Dermis microvascular lymphatic vessel endothelial cell (primary cell): ENCODE measurements at places on chromosomes 12 and 14. TPM values are rescaled to one million over a fixed set of nuclear protein-coding genes. Genes with fewer than 3 reads are reported as not detected.

- DNase-seq, result no peak
Observed at GRCh38 chr14:91723501-91723900, 8.4 kb downstream of the CATSPERB start.

DNA sequence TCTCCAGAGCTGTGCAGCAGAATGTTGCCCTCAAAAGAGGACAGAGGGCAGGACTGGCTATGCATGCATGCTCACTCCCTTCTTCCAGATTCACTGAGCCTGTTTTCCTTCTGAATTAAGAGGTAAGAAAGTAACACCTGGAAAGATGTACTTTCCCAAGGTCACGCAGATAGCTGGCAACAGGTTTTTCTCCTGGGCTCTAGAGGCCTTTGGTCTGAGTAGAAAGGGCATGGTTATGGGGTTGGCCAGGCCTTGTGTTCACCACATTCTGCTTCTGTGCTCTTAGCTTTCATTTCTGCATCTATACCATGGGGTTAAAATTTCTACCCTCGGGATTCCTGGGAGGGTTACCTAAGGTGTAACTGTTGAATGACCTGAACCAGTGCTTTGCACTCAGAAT lies 57.5 kb downstream of the RASSF3 start:
- no peak for DNase-seq

DNA sequence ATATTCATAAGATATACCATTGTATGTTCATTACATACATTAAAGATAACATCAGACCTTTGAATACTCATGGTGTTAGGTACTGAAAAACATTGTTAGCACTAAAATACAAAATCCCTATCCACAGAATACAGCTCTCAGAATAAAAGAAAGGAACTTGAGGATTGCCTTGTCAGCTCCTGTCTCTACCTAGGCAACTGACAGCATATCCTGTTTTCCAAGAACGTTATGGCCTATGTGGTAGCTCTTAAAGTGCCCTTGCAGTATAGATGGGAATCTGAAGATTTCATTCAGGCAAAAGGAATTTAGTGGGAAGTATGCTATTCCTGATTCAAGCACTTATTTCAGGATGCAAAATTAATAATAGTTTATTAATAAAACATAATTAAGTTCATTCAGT lies 1.8 kb upstream of the PPP1R12A start:
- peak; percentile 65 for DNase-seq

DNA sequence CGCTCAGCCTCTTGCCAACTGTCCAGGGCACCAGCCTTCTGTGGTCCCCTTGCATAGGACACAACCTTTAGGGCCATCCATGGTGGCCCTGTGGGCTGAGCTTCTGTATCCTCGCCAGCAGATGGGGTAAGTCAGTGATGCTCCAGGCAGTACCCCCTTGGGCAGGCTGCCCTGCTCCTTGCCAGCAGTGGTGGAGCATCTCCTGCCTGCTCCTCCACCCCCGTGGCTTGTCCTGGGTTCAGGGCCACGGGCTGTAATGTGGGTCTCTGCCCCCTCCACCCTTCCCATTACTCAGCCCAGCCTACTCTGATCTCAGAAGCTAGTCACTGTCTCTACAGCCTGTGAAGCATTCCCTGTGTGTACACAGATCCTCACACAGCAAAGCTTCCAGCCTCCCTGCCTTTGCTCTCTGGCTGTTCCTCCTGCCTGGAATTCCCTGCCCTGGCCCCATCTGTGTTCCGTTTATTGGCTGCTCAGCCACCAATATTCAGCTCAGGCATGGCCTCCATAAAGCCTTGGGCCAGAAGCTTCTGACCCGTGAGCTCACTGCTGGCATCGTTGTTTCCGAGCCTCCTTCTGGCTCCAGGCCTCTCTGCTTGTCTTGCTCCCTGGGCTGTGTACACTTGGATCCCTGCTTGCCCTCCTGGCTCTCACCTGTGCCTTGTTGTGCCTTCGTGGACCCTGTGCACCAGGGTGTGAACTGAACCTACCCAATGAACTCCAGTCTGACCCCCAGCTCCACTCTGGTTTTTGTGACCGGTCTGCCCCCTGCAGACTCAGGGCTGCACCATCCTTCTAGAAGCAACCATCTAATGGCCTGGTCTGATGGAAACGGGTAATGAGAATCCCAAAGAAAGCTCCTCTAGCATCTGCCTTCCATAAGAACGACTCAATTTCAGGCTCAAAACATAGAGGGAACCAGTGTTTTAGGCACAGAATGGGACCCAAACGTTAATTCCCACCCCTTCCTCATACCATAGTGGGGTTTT lies 177.0 kb upstream of the PRMT8 start:
- DNase-seq, result peak; percentile 51

The ESRRB gene
- not detected in 2 replicates for total RNA-seq

DNA sequence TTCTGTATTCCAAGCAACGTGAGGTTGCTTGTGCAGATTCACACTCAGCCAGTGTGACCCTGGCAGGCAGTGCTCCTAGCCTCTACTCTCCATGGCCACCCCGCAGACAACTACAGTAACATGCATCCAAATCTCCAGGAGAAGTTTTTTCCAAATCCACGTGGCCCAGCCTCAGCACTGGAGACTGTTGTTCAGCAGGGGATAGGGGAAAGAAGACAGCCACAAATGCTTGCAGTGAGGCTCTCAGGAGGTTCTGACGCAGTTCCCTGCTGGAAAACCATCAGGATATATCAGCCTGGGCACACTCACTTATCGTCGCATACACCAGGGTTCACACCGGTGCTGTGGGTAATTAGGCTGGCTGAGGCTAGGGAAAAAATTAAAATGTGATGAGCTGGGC lies 16.2 kb downstream of the IQSEC3 start:
- no peak for DNase-seq

GRCh38 chr12:122827258-122827657 lies 8.0 kb upstream of the HIP1R start:
- DNase-seq, result no peak

- no peak for DNase-seq
Observed at GRCh38 chr12:50240096-50240791, 43.1 kb downstream of the LIMA1 start.

GRCh38 chr12:82357845-82358199 lies 365 bp downstream of the CCDC59 start:
- DNase-seq, result no peak

The OR5AU1 gene
- not detected in 2 replicates for total RNA-seq

- no peak for DNase-seq
Observed at GRCh38 chr12:125276567-125276966, 211.3 kb downstream of the AACS start.

The TRIM9 gene
- total RNA-seq, result under 0.01 TPM in 1 of 2 replicates, not detected in the other

DNA sequence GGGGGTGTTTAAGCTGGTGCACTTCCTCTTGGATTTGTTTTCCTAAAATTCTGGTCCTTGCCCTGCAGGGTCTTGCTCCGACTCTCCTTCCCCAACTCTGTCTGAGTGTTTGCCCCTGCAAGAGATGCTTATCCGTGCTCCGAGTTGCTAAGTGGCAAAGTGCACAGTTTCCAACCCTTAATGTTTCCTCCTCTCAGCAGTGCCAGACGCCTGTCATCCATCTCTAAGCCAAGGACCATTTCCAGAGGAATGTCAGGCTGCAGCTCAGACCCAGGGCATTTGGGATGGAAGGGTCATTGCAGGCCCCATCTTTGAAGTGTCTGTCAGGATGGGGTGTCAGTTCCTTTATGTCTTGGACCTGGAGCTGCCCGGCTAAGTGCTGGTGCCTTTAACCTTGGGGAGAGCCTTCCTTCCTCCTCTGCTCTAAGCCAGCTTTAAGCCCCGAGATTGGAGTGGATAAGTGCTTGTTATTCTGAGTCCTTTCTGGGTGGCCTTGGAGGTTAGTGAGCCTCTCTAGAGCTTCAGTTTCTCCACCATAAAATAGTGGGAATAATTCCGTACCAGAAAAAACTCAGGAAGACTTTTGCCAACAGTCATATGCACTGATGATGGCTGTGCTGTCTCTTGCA lies 15.0 kb downstream of the WNT5B start:
- DNase-seq, result no peak

DNA sequence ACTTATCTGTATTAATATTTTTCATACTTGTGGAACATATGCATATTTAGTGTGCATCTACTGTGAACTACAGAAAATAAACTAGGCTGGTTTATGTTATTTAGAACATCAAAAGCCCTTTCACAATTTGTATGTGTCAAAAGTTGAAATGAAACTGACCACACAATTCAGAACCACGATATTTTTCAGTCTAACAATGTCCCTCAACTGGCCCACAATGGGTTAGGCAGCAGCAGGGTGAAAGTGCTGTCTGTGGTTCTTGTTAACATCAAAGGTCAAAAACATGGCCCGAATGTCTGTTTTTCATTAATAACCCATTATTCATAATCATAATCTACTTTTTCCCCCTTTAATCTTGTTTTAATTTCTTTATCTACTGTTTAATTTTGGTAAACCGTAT lies 559.9 kb upstream of the ATP2B1 start:
- no peak for DNase-seq

DNA sequence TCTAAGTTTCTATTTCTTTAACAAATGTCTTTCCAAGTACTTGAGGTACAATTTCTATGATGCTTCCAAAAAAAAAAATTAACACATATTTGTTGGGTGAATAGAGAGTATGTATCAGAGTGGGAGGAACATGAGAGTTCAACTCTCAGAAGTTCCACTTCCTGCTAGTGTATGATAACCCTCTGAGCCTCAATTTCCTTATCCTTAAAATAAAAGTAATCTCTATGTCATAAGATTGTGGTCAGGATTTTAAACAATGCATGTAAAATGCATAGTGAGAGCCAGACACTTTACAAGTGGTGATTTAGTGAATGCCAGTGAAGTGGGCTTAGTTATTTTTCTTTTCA lies 270.3 kb upstream of the AMIGO2 start:
- no peak for DNase-seq

The CAPRIN2 gene
- 4.9 and 7.3 TPM in 2 replicates for total RNA-seq

DNA sequence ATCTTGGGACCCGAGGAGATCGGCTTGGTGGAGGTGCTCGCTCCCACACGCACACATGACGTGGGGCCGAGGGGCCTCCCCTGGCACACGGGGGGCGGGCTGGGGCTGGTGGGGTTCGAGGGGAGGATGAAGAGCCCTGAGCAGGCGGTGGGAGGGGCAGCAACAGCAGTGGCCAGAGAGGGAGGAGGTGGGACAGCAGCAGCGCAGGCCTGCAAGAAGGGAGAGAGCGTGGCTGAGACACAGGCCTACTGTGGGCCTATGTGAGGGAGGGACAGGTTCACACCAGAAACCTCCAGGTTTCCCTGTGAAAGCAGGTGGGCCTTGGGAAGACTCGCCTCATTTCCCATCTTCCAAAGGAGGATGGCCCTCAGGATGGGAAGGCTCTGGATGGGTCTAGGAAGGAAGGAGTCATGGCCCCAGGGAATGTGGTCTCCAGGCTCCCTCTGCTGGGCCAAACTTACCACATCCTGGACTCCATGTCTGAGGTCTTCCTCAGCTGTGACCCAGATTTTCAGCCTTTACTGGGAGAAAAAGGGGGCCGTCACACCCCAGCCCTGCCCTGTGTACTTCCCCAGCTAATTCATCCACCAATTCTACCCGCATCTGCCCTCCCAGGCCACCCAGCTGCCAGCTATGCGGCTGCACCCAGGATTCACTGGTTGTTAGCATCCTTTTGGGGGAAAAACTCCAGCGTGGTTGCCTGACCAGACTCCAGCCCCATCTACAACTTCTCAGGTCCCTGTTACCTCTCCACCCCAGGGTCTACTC lies 2.8 kb downstream of the PIANP start:
- no peak for DNase-seq

DNA sequence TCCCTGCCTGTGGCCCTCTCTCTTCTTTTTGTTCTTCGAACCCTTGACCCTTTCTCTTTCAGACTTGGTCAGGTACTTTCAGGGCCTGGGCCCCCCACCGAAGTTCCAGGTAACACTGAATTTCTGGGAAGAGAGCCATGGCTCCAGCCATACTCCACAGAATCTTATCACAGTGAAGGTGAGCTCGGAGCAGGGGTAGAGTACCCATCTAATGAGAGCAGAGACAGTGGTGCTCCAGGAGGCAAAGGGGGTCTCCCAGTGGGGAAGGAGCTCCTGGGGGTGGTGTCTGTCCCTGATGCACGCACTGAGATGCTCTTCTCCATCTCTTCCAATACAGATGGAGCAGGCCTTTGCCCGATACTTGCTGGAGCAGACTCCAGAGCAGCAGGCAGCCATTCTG lies 4.7 kb downstream of the IRF9 start:
- no peak for DNase-seq

- no peak for DNase-seq
Observed at GRCh38 chr12:82765971-82766705, 79.4 kb downstream of the TMTC2 start.

The DIO2 gene
- under 0.01 TPM in 1 of 2 replicates, not detected in the other for total RNA-seq

DNA sequence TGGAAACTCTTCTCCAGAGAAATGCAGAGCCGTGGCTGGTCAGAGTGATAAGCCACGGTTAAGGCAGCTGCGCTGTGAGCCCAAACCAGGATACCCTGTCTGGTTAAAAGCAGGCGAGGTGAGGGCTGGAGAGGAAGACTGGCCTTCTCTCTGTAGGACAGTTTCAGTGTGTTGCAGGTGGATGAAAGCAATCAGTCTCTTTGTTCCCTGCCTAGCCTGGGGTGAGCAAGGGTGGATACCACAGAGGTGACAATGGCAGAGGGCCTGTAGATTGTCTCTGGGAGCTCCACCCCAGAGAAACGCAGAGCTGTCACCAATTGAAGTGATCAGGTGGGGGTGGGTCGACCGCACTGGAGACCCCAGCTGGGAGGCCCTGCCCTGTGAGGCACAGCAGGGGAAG lies 621.9 kb downstream of the LRFN5 start:
- no peak for DNase-seq

GRCh38 chr14:72880820-72881219 lies 13.1 kb downstream of the DPF3 start:
- no peak for DNase-seq

- DNase-seq, result no peak
Observed at GRCh38 chr12:46442738-46443137, 70.2 kb upstream of the SLC38A2 start.

The SERPINA1 gene
- not detected in 2 replicates for total RNA-seq

DNA sequence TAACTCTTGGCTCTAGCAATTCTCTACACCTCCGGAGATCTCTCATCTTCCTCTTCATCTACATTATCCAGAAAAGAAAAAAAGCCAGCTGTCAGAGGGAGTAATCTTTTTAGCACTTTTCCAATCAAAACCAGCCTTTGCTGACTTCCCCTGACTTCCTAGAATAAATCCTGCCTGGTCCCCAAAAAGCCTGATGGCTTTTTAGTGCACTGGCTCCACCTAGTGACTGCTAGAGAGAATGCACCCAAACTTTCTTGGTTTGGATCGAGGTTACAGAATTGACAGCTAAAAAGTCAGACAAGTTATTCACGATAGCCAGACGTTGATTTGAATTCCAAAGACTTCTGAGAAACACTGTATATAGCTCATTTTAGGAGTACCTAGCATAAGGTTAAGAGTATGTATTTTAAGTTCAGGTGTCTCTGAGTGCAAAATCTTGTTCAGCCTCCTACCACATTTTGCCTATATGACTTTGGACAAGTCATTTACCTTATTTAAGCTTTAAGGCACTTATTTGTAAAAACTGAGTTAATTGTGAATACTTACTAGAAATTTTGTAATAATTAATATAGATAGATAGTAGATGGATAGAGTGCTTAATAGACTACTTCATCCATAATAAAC lies 185.7 kb upstream of the GRIN2B start:
- peak; percentile 54 for DNase-seq

The CCDC196 gene
- total RNA-seq, result not detected in 2 replicates

- no peak for DNase-seq
Observed at GRCh38 chr14:101109981-101110728, 206.6 kb upstream of the RTL1 start.
